ENCODE measurements at places on chromosomes 2 and 18.
A peak's percentile ranks its signal among the peaks of the same experiment; 100 is the strongest.

DNA sequence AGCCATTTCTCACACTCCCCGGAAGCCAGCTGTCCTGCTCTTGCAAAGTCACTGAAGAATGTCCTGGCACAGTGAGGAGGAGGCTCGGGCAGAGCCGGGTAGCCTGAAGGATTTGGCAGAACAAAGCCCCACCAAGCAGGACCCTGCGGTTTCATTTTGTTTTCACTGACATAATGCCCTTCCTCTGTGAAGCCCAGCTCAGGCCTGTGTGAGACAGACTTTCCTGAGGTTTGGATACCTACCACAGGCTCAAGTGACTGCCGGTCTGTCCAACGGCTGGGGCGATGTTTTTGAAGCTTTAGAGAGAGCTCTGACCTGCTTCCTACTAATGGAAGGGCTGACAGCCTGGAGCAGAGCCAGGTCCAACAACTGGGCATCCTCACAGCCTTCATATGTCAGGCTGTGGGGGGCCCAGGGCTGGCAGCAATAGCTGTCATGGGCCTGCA is 99.8 kb upstream of the FZD7 start:
- no peak for DNase-seq

DNA sequence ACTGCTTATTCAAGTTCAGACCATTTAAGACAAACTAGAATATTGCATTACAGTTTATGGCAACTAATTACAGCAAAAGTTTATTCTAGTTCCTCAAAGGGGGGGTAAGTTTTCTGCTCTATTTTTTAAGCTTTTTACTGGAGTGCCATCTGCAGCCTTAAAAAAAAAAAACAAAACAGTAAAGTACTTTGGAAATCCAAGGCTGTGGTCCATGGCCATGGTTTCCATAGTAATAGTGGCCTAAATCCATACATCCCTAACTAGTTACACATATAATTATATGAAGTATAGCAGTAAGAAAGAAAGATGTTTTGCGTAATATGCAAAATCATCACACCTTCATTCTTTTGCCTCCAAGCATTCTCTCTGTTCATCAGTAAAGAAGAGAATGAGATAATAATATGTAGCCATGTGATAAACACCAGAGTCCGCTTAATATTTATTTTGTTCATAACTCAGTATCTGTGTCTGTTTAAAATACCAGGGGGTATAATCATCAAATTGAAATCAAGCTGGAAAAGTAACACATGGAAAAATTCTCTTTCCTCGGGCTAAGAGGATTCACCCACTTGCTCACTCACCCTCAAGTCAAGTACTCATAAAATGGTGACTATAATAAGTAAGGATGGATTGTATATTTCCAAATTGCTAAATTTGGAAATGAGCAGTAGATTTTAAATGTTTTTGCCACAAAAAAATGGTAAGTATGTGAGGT is 301.1 kb upstream of the RND3 start:
- no peak for DNase-seq

DNA sequence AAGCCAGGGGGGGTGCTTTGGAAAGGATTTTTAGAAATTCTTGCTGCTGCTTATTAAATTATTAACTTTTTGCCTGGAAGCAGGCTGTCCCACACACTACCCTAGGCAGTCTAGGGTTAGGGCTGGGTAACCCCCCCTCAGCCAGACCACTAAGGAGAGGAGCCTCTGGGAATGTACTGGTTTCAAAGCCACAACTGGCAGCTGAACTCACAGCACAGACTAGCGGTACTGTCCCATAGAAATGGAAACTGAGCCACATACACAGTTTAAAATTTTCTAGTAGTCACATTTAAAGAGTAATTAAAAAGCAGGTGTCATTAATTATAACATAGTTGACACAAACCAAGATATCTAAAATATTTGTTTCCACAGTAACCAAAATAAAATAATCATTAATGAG is 50.1 kb downstream of the SPRED2 start:
- DNase-seq, result no peak

DNA sequence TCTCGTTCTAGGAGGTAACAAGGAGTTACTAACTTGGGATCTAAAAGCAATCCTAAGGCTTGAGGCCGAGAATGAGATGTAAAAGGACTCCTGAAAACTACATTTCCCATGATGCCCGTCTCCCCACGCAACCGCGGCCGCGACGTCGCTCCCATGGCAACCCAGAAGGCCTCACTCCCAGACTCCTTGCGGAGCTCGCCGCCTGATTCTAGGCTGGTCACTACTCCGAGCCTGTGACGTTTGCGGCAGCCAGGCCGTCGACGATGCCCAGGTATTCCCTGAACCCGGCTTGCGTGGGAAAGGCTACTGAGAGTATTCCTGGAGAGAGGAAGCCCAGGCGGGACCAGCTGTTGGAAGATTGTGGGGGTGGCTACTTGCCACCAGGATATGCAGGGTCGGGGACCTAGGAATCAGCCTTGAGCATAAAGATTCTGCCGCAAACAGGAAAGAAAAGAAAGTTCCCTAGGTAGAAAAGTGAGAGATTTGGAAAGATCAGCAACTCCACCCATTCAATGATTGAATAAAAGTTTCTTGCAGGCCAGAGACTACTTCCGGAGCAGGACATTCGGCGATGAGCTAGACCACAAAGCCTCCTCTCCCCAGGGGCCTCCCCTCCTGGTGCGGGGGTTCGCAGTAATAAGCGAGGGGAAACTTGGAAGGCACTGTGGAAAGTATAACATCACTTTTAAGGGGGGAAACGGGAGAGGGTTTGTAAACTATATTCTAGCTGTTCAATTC is at the start of gene DYNC2LI1:
TSS of gene DYNC2LI1 (plus strand) at position 164 of the 738 bp plus-strand sequence. CDS start at position 264, 100 bp downstream.
- DNase-seq, result peak; percentile 90

DNA sequence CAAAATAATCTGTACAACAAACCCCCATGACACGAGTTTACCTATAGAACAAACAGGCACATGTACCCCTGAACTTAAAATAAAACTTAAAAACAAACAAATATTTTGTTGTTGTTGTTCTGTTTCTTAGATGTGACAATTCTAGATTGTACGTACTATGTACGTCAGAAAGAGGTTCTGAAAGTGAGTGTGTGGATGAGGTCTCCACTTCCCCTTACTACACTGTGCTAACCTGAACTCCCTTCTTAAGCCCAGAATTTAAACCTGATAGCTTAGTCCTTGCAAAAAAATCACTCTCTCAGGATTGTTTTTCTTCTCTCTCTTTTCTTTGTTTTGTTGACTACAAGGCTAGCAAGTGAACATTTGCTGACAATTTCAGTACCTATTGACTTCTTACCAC is 581.6 kb downstream of the LRRTM4 start:
- DNase-seq, result no peak

DNA sequence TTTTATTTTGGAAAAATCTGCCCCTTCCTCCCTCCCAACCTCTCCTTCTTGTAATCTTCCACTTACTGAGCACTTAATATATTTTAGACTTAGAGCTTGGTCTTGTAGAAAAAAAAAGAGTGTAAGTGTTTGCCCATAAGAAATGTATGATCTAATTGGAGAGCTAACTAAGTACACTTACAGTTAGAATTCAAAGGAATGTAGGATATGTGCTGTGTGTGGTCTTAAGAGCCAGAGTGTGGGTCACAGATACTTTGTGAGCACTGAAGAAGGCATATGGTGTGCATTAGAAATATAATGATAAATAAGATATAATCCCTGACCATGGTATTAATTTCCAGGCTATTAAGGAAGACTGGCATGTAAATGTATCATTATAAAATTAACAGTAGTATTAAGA is 91.8 kb upstream of the ZNF521 start:
- DNase-seq, result no peak

- DNase-seq, result no peak
These were observed 47.2 kb downstream of the C1QL2 start for GRCh38 chr2:119111115-119111975.

DNA sequence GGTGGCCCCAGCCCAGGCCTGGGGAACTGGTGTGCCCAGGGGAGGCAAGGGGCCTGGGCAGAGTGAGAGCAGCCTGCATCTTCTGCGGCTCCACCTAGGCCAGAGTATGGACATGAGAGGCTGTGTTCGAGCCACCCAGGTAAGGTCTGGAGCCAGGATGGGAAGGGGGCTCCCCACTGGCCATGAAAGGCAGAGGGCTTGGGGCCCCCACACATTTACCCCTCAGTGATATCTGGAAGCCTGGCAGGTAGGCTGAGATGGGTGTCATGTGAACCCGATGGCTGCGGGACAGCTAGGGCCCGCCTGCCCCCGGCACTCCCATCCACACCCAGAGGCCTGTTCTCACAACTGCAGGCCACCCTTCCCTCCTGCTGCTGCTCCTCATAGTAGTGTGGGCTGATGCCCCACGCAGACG is 13.2 kb downstream of the ADRA2B start:
- DNase-seq, result peak; percentile 44
